Left renal cortex interstitium (tissue), 4 donors: ENCODE measurements at places on chromosomes 16 and 17.

DNA sequence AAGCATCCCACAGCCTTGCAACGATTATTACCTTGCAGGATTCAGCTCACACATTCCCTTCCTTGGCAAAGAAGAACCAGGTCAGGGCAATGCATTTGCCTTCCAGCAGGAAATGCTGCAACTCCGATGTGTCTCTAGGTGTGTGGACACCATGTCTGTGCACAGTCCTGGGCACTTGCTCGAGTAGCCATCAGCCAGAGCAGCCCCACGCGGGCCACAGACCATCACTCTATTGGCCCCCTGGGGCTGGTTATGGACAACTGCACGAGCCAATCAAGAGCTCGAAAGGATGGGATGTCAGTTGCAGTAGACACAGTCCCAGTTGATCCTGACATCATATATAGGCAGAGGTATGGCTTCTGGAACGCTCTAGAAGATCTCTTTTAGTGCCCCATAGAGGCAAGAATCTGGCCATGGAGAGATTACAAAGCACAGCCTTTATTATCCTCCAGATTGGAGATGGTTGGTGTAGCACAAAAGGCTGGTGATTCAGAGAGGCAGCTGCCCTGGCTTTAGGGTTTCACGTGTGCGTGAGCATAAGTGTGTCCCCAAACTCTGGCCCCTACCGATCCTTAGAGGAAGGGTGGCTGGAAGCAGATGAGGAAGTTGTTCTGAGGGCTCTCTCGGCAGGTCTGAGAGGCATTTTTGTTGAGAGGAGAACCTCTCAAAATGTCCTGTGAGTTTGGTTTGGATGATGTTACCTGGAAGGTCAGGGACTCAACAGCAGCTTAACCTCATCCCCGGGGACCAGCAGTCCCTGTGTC lies 403.8 kb downstream of the SEC14L1 start:
- DNase-seq, result no peak

DNA sequence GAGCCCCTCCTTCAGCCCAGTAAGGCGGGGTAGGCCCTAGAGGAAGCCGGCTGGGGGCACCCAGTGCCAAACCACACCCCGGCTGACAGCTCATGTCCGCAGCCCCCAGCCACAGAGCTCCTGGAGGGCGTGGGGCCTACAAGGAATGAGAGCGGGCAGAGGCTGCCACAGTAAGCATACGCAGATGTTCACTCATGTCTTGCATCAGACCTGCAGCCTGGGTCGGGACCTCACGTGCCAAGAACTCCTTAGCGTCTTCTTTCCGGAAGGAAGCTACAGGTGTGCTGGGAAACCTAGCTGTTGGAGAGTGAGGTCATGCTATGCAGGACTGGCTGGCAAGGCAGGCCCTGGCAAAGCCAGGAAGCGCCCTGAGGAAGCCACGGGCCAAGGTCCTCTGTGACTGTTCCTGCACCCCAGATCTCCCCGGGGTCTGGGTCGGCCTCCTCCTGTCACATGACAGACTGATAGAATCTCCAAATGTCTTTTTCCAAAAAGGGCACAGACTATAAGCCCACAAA lies 1.6 kb downstream of the ZNF598 start:
- DNase-seq, result no peak

DNA sequence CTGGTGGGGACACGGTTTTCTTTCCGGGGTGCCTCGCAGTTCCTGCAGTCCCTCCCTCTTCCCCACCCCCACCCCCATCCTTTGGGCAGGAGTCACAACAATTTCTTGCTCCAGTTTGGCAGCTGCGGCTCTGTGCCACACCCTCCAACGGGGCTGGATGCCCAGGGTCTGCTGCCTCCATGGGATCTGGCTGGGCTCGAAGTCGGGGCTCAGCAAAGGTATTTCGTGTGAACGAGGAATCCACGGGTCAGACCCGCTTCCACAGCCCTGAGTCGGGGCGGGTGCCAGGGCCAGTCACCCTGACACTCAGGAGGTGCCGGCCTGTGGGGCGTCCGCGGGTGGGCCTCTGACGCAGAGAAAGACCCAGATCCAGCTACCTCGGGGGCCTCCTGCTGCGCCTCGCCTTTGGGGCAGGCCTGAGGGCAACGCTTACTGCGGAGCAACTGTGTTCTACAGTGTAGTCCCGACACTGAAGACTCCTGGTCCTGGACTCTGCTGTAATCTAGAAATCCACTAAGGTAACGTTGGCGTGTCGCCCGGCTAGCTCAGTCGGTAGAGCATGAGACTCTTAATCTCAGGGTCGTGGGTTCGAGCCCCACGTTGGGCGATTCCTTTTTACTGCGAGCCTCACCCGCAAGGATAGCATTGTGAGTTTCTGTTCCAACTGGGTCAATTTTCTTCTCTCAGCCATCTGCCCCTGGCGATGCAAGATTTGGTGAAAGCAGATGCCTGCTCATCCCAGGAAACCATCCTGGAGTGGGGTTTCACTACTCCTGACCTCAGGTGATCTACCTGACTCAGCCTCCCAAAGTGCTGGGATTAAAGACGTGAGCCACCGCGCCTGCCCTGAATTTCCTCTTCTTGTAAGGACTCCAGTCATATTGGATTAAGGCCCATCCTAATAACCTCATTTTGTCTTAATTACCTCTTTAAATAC lies 12.6 kb upstream of the OR1F1 start:
- DNase-seq, result no peak

DNA sequence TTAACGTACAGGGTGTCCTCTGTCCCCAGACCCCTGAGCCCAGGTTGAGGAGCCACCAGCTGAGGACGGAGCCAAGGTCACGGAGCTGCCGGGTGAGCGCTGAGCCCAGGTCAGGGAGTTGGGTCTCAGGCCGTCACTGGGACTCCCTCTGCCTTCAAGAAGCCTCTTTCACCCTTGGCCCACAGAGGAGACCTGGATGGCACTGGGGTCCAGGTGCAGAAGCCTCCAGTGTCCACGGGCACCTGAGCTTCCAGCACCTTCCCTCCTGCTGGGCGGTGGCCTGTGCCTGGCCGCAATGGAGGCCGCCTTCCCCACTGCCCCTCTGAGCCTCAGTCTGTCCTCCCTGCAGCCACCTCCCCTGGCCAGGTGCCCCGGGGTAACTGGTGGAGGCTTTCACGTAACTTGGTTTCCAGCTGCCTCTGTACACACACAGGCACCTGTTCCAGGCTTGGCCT lies 31.6 kb upstream of the CDH15 start:
- DNase-seq, result no peak

DNA sequence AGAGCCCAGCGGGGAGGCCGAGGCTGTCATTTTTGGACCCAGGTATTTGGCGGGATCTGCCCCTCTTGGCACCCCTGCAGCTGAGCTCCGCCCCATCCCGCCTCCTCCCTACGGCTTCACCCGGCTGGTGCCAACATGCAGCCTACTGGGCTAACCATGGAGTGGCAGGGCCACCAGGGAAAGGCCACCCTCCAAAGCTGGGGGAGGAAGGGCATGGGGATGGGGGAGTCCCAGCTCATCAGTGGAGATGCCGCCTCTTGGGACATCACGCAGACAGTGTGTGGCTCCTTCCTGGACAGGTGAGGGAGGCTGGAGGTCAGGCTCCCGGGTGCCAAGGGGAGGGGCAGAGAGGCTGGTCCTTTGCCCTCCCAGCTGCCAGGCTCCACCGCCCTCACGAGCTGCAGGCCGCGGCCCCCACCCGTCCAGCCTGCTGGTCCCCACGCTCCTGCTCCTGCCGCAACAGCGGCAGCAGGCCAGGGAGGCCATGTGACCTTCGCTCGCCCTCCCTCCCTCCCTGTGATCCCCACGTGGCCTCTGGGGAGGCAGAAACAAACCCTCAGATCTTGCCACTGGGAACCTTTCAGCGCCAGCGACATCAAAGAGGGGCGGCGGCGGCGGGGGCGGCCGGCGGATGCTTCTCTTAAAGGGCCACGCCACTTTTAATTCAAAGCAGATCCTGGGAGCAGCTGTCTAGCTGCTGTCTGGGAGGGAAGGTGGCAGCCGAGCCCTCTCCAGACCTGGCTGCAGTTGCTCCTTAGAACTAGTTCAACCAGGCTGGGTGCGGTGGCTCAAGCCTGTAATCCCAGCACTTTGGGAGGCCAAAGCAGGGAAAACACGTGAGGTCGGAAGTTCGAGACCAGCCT lies 6.8 kb upstream of the NOTUM start:
- DNase-seq, result no peak

- DNase-seq, result no peak
Measured at GRCh38 chr16:25875956-25876598, 184.3 kb downstream of the HS3ST4 start.

- DNase-seq, result no peak
Measured at GRCh38 chr17:75634754-75635609, 1.7 kb downstream of the SMIM5 start.

GRCh38 chr16:49593424-49594040 lies 219.9 kb downstream of the C16orf78 start:
- DNase-seq, result no peak

- no peak for DNase-seq
Measured at GRCh38 chr17:82314012-82314726, 3.2 kb downstream of the CD7 start.

DNA sequence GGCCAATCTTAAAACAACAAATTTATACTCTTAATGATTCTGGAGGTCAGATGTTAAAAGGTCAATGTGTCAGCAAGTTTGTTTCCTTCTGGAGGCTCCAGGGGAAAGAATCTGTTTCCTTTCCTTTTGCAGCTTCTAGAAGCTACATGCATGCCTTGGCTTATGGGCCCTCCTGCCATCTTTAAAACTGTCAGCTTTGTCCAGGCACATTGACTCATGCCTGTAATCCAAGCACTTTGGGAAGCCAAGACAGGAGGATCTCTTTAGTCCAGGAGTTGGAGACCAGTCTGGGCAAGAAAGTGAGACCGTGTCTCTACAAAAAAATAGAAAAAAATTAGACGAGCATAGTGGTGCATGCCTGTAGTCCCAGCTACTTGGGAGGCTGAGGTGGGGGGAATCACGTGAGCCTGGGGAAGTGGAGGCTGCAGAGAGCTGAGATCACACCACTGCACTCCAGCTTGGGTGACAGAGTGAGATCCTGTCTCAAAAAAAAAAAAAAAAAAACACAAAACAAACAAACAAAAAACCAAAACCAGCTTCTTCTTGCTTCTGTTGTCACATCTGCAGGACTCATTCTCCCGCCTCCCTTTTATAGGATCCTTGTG lies 58.3 kb downstream of the NOS2 start:
- no peak for DNase-seq

GRCh38 chr16:85446951-85447692 lies 166.0 kb upstream of the GSE1 start:
- no peak for DNase-seq

DNA sequence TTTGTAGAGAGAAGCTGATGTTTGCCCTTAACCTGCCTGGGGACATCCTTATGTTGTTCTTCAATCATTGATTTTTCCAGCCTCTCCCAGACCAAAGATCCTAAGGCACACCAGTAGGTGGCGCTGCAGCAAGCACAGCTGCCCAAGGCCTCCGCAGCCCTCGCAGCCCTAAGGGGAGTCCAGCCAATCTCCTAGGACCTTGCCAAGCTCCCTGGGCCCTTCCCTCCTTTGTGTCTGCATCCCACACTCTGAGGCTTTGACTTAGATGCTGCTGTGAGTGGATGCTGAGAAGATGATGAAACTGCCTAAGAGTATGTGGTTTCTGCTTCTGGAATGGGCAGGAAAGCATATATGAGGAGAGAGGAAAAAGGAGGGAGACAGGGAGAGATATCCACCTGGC lies 47.1 kb downstream of the SPACA3 start:
- DNase-seq, result no peak

DNA sequence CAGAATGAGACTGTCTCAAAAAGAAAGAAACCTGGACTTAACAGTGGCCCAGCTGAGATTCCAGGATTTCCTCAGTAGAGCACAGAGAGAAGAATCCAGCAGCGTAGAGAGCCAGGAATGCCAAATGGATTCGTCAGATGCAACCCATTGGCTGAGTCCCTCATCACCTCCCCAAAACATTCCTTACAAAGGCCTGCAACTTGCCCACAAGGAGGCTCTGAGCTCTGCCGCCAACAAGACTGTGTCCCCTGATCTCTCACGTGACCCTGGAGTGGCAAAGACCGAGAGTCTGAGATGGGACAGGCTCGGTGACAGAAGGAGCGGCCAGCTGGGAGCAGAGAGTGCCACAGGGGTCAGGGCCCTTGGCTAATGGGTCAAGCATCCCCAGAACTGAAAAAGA lies 6.9 kb upstream of the CHMP6 start:
- no peak for DNase-seq

- DNase-seq, result no peak
Measured at GRCh38 chr17:34126496-34126895, 128.6 kb upstream of the CCL2 start.

DNA sequence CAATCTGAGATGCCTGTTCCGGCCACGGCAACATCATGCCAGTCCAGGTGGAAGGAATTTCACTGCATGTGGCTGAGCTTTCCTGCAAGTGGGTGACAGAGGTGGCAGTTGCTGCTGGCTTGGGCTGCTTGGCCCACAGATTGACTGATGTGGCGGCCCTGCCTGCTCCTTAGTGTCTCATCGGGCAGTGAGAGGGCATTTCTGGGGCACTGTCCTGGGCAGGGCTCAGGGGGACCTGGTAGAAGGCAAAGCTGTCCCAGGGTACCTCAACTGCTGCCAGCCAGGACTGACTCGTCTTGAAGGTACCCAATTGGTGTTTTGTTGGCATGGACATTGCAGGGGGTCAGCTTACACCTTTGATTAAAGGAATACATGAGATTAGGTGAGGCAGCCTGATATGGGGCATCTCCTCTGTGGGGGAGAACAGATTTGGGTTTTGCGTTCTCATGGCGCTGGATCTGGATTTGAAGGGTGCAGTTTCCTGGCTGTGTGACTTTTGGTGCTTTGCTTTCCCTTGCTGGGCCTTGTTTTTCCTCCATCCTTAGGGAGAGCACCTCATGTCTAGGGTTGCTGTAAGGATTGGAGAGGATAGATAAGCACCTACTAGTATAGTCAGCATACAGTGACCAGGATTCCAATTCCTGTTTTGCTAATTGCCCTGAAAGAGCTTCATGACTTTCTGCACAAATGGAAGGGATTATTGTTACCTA lies 5.4 kb downstream of the CMIP start:
- DNase-seq, result no peak

DNA sequence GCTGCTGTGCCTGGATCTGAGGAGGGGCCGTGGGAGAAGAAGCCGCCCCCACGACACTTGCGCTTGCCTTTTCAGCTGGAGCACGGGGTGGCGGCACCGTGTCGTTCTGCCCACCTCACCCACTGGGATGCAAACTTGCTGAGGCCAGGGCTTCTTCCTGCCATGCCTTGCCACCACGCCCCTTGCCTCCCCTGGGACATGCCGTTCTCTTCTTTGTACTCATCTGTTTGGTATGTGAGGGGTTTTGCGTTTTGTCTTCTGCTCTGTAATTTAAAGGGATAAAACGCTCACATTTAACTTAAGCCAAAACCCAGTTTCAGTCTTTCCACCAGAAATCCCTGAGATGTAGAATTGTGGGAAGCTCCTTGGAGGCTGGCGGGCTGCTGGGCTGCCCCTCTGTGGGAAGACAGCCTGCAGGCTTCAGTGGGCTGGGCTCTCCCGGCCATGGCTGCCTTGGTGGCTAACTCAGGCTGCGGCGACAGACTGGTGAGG lies 180.2 kb downstream of the RPTOR start:
- DNase-seq, result no peak
